Stimulated activated CD4-positive, alpha-beta T cell treated with anti-CD3 and anti-CD28 coated beads, Interleukin-15, amount 100 ng/mL, for 1 hour (primary cell): ENCODE measurements at places on chromosomes 7 and 10.

GRCh38 chr7:139016931-139017511 is 18.8 kb downstream of the ZC3HAV1L start:
- DNase-seq = peak; percentile 14

DNA sequence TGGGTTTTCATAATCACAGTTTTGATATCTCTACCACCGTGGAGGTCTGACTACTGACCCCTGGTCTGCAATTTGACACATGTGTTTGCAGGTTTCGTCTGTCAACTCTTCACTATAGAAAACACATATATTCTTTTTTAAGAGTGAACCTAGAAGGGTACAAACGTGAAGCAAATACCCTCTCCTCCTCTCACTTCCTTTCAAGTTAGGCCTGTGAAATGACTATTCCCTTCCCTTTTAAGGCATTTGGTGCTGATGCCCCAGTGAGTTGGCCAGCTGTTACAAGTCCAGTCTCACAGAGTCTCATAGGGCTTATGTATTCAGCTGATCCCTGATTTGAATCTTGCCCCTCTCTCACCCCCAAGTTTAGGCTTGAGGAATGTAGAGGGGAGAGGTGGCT is 742.0 kb upstream of the IGFBP3 start:
- DNase-seq = no peak

DNA sequence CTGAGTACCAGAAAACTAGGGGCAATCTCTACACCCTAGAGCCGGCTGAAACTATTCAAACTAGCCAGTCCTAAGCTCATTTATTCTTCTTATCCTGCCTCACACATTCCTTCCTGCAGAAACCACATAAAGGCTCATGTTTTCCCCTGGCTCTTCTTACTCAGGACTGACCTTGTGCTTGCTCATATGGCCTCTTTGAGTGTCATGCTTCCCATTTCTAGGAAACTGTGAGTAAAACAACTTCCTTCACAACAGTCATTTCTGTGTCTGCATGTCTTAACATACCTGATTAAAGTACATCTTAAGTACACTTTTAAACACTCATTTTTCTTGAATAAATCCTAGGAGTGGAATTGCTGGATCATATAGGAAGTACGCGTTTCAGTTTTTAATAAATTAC is 52.3 kb upstream of the KIAA1217 start:
- DNase-seq = no peak

DNA sequence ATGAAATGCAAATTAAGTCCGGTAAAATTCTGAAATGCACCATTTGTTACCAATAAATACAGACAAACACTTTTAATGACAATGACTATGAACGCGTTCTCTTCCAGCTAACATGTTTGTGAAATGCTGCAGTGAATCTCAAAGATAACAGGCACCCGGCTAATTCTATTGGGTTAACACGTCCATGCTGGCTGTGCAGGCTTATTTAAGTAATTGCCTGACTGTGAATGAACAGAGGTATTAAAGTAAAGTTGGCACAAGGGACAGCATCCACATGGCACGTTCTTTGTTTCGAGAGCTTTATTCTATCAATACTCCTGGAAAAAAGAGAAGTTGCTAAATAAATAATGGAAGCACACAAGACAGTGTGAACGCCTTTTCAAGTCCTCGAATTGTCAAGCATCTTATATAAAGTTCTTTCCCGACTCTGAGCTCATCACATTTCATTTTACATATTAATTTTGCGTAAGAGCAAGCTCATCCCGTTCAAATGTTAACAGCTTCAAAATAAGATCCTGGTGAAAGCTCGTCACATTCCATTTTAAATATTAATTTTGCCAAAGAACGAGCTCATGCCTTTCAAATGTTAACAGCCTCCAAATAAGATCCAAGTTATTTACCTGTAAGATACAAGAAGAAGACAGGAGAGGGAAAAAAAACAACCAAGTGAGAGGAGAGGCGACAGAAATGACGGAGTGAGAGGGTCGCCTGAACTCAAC is 111.3 kb upstream of the RHEB start:
- DNase-seq = no peak
